ENCODE measurements at places on chromosomes 2 and 18.

GRCh38 chr2:231250698-231251097 lies 52.3 kb downstream of the ARMC9 start:
- DNase-seq = no peak

- DNase-seq = no peak
Measured at GRCh38 chr2:114400890-114401289, 41.6 kb upstream of the DPP10 start.

DNA sequence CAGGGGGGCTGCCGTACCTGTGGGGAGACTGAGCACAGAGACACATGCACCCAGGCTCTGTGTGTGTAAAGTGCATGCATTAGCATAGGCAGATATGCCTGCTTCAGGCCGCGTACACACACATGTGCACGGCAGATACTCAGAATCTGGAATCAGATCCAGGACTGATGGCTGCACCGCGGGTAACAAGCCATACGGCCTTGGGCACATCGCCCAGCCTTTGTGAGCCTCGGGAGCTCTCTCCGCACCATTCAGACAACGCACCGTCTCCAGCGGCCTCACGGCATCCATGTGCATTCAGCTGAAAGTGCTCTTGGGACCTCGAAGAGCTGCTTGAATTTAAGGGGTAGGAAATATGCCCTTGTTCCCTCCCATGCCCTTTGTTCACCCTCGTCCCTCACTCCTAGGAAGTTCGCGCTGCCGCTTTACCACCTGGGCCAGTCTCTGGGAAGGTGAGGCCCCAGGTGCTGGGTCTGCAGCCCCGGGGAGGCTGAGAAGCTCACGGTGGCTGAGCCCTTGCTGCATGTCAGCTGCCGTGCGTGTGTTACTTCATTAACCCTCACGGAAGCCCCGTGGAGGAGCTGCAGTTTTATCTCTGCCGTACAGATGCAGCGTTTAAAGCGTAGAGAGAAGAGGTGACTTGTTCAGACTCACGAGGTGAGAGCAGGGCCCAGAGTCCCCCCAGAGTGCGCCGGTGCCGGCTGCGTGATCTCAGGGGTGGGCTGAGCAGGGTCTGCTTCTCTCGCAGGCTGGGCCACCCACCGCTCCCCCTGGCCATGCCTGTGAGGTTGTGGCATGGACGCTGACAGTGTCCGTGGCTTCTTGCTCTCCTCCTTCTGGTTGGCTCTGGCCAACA lies 377.7 kb upstream of the MYT1L start:
- DNase-seq = no peak

DNA sequence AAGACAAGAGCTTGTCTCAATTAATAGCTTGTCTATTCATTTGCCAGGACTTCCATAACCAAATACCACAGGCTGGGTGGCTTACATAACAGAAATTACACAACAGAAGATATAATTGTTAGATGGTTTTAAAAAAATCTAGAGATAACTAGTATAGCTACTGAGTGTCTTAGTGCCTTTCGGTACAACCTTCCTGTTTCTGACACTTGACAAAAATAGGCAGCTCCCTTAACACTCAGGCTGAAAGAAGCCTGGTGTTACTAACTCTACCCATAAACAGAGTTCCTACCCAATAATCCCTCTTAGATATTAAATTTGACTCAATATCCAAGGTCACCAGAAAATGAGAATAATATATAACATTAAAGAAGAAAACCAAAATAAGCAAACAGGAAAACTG lies 129.7 kb downstream of the BARD1 start:
- no peak for DNase-seq

- DNase-seq = peak; percentile 40
Measured at GRCh38 chr18:13216092-13216582, 2.4 kb upstream of the LDLRAD4 start.

- no peak for DNase-seq
Measured at GRCh38 chr18:71020342-71021029, 731.6 kb downstream of the SOCS6 start.

GRCh38 chr18:55111271-55111670 lies 152.0 kb upstream of the CCDC68 start:
- DNase-seq = no peak

- no peak for DNase-seq
Measured at GRCh38 chr2:2164326-2164917, 166.7 kb downstream of the MYT1L start.

DNA sequence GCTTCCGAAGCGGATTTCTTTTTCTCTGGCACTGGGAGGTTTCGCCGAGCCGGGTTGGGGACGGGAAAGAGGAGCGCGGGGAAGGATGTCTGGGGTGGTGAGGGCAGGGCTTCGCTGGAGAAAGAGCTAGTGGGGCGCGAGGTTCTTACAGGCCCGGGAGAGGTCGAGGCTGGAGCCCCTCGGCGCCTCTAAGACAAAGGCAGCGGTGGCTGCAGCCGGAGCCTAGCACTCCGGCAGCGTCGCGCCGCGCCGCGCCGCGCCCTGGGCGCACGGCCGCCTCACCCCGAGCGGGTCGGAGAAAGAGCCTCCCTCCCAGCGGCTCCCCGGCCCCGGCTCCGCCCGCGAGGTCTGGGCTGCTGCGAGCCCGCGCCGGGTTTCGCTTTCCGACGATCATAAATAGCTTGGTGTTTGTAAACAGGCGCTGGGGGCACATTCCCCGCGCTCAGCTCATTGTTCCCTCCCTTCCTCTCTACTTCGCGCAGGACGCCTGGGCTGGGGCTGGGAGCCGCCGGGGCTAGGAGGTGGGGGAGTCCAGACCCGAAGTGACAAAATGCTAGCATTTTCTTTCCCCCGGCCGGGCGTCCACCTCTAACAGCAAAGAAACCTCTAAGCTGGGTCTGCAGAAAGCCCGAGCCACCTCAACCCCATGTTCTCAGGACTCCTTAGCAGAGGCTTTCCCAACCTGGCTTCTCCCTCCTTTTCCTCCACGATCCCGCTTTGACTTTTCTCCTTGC lies 813 bp upstream of the MEIS1 start:
- no peak for DNase-seq

DNA sequence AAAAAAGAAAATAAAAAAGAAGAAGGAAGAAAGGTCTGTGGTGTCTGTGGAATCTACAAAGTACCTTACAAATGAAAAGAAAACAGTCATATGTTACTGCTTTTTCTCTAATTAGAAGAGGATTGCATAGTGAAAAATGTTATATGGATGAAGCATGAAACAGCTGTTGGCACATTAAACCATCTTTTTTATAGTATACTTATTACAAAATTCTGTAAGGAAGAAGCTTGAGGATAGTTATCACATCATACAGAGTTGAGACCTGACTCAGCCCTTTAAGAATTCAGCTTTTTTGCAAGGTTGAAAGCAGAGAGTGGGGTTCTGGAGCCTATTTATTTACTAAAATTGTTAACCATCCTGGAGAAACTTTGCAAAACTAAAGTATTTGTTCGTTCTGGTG lies 222.7 kb downstream of the PHLPP1 start:
- no peak for DNase-seq

DNA sequence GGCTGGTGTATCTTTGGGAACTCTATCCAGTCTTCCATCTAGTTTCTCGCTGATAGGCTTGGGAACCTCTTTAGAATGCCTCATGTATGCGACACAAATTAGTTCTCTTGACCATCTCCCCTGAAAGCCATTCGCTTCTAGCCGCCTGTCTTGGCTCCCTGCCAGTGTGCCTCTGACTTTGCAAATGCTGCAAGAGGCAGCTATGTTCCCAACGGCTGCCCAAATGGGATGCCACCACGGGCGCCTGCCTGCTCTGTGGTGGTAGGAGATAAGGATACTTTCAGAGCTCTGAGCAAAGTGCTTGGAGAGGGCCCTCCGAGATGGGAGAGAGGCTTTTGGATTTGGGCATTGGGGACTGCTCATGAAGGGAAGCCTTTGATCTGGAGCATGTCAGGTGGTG lies 77.7 kb upstream of the IGFBP5 start:
- no peak for DNase-seq

DNA sequence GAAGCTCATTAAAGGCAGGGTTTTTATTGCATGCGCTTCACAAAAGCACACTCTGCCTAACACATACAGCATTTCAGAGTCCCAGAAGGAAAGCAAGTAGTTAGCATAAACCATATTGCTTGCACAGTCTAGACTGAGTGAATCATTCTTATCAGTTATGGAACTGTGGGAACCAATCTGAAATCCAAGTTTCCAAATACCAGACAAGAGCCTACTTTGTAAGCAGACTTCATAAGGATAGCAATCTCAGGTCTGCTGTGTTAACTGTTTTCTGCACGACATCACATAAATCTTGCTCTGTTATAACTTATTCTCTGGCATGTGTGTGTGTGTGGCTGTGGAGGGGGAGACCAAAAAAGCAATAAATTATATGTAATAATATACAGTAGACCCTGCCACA lies 608.1 kb upstream of the REG3G start:
- DNase-seq = no peak

DNA sequence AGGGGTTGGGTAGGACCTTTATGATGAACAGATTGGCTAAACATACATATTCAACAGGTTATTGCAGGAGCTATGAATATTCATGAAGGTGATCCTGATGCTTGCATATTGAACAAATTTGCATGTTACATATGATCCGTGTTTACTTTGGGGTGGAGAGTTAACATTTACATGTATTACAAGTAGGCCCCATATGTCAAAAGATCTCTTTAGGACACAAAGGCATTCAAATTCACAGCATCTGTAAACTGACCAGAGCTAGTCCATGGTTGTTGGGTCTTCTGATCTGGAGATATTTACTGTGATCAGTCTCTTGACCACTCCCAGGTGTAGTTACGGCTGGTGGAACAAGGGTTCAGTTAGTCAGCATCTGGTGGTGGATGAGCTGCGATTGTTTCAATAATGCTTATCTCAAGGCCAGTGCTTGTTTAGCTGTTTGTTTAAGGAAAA lies 80.4 kb downstream of the PMAIP1 start:
- DNase-seq = no peak

GRCh38 chr2:169294001-169294675 lies 68.2 kb downstream of the LRP2 start:
- DNase-seq = no peak

- no peak for DNase-seq
Measured at GRCh38 chr2:20599861-20600461, 50.9 kb downstream of the HS1BP3 start.

DNA sequence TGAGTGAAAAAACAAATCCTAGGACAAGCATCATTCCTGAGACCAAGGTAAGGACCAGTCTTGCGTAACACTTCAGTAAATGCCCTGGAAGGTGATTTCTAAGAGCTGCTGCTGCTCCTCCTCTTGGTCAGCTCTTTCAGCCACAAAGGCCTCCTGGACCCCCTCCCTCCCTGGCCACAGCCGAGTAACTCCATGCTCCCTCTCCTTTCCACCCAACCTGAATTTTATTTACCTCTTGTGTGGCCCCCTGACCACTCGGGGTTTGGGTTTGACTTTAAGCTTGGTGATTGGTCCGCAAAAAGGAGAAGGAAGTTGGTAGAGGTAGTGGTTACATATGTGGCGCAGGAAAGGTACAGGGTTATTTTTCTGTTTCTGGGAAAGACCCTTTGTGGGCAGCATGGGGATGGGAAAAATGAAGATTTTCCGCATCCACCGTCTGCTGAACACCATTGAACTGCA lies 9.2 kb downstream of the HTRA2 start:
- no peak for DNase-seq

- no peak for DNase-seq
Measured at GRCh38 chr18:24022161-24022560, 7.6 kb downstream of the TTC39C start.

DNA sequence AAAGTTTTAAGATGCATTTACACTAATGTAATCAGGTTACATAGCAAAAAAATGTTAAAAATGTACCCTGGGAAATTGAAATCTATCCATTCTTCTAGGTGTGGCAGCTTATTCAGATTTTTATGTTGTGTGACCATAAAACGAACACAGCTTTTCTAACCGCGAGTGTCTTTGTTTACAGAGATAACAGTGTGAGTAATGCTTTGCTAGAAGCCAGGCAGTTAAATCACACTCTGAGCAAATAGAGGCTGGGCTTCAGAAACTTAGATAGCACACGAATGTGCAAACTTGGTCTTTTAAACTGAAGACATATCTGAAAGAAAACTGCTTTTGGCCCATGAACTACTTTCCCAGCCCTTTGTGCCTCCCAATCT lies 116.1 kb downstream of the SPTBN1 start:
- no peak for DNase-seq
